SK-MEL-5 (cell line): ENCODE measurements at places on chromosomes 3 and 15. TPM values are rescaled to one million over a fixed set of nuclear protein-coding genes. Genes with fewer than 3 reads are reported as not detected.

- DNase-seq = peak; percentile 86
Observed at GRCh38 chr3:98602078-98602678, 8.8 kb upstream of the CPOX start.

GRCh38 chr15:38253351-38253781, 730 bp downstream of the SPRED1 start:
- DNase-seq = peak; percentile 49

DNA sequence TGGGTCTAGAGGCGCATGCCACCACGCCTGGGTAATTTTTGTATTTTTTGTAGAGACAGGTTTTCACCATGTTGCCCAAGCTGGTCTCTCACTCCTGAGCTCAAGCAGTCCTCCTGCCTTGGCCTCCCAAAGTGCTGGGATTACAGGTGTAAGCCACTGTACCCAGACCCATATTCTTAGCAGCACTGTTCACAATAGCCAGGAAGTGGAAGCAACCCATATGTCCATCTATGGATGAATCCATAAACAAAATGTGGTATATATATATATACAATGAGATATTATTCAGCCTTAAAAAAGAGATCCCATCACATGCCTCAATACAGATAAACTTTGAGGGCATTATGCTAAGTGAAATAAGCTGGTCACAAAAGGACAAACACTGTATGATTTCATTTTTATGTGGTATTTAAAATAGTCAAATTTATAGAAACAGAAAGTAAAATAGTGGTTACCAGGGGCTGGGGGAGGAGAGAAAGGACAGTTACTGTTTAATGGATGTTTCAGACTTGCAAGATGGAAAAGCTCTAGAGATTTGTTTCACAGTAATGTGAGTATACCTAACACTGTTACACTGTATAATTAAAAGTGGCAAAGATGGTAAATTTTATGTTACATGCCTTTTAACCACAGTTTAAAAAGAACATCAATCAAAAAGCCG, 35.7 kb upstream of the GRAMD1C start:
- DNase-seq = no peak

GRCh38 chr3:146139586-146140110, 21.3 kb downstream of the PLOD2 start:
- DNase-seq = no peak

- DNase-seq = no peak
Observed at GRCh38 chr15:28103831-28104230, 4.7 kb upstream of the OCA2 start.

- DNase-seq = no peak
Observed at GRCh38 chr3:188978421-188979171, 193.2 kb upstream of the TPRG1 start.

DNA sequence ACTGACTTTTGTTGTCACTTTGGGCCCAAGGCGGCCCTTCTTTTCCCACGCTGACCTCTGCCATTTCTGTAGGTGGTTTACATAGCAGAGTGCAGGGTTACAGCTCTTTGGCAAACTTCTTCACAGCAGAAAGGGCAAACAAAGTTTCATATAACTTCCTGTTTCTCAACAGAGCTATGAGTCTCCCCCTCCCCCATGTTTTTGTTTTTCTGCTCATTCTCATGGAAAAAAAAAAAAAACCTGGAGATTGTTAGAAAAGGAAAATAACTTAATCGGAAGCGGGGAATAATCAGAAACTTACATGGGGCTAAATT, 342.0 kb upstream of the NR2F2 start:
- DNase-seq = no peak

- DNase-seq = no peak
Observed at GRCh38 chr15:78002996-78003395, 74.5 kb downstream of the TBC1D2B start.

- no peak for DNase-seq
Observed at GRCh38 chr3:134334231-134334900, 39.9 kb downstream of the AMOTL2 start.

- no peak for DNase-seq
Observed at GRCh38 chr15:99955532-99955931, 222.3 kb upstream of the LYSMD4 start.

GRCh38 chr3:65568497-65568896, 470.2 kb downstream of the MAGI1 start:
- DNase-seq = no peak

DNA sequence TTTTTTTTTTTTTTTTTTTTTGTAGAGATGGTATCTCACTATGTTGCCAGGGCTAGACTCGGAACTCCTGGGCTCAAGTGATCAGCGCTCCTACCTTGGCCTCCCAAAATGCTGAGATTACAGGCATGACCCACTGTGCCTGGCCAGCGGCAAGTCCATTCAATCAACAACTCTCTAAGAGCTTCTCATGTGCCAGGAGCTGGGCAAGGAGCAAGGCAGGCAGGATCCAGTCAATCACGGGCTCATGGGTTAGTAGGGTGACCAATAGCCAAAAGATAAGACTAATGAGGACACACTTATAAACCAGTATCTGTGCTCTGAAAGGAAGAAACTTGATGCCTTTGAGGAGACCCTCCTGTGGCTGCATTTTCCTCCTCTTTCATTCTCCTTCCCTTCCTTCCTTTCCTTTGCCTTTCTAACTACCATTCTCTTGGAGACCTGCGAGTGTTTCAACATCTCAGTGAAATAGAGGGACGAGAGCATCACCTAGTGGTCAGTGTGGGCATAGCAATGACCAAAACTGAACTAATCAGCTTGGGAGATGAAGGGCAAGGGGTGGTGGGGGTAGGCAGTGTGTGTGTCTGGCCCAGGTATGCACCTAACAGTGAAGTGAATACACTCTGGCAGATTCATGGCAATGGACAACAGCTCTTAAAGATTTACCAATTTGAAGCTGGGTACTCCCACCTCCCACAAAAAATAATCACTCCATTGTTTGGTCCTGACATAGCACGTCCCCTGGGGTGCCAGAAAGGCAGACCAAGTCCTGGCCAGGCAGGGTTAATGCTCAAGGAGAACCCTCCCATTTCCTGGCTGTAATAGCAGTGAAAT, 6.3 kb downstream of the RPP25 start:
- peak; percentile 88 for DNase-seq

DNA sequence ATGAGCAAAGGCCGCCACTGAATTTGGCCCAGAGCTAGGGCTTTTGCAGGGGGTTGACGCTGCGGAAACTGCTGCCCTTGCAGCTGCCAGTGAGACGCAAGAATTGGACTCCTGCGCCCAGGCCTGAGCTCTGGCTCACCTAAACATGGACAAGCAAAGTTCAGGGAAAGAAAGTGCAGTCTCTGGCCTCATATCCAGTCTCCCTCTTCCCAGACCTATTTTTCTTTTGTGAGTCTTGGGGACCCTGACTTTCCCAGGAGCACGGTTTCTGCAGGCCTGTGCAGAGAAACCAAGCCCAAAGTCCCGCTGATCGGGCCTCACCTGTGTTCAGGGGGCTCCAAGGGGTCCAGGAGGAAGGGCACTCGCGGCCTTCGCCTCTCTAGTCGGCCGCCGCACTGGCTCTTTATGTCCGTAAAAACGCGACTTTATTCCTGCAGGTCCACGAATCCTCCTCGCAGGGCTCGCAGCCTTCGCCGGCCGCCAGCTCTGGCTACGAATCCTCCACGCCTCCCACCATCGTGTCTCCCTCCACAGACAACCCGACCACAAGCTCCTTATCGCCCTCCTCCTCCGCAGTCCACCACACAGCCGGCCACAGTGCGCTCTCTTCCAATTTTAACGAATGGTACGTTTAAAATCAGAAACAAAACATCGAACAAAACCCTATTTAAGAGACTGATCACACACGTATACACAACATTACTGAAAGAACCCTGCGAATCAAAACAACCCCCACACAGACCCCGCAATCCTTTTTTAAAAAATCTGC, 3.9 kb downstream of the ZIC1 start:
- DNase-seq = no peak

The CAMP gene
- 1.1 TPM in 1 of 2 replicates, not detected in the other for total RNA-seq

- DNase-seq = no peak
Observed at GRCh38 chr15:57599296-57599810, 7.6 kb downstream of the MYZAP start.

GRCh38 chr3:97646932-97647331, 117.6 kb upstream of the ARL6 start:
- no peak for DNase-seq

GRCh38 chr3:127228866-127229265, 35.9 kb downstream of the PRR23E start:
- DNase-seq = no peak

- no peak for DNase-seq
Observed at GRCh38 chr15:81000144-81000623, 539 bp upstream of the TLNRD1 start.

The ALDH1A3 gene
- 0.34 and 1.4 TPM in 2 replicates for total RNA-seq

The UBA3 gene
- 58.8 and 63.8 TPM in 2 replicates for total RNA-seq

DNA sequence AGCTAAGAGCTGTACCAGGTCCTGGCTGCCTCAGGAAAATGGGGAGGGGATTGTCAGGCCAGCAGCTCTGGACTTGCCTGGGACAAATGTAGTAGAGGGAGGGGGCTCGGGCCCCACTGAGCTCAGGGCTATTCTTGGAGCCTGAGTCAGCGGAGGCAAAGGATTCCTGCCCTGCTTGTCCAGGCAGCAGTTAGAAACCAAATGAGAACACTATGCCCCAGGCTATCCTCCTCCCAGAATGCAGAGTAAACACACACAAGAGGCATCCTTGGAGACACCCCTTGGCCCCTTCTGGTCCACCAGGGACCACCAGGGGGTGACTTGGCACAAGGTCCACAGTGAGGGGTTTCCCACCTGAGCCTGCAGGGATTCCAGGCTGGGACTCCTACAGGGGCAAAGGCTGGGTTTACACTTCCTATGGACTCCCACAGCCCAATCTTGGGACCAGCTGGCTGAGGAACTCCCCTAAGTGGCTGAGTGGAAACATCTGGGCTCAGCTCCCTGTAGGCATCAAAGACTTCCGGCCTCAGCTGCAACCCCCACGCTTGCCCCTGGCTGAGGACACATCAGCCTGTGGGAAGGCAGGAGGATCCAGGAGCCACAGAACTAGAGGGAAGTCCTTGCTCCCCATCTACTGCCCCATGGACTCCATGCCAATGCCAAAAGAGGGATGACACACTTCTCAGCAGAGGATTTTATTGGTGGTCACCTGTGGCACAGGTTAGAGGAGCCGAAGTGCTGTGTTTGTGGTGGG, 3.4 kb upstream of the COL7A1 start:
- no peak for DNase-seq

DNA sequence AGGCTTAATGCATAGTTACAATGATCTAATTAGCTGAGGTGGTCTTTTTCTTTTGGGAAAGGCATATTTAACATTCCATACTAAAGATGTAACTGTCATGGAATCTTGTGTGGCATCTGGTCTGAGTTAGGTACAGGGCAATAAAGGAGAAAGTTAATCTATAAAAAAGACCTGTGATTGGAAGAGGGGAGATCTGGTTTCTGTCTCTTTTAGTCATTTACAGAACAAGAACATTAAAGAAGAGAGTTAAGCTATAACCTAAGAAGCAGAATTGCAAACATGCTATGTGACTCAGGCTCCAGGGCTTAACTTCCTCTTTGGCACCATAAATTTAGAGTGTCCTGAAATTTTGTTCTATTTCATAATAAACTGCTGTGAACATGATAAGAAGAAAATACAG, 47.2 kb upstream of the MME start:
- DNase-seq = no peak

The GALK2 gene
- 60.9 and 62.4 TPM in 2 replicates for total RNA-seq

- DNase-seq = no peak
Observed at GRCh38 chr15:90623854-90624253, 93.3 kb upstream of the BLM start.

- no peak for DNase-seq
Observed at GRCh38 chr3:73384091-73384906, 240.4 kb downstream of the PDZRN3 start.

- no peak for DNase-seq
Observed at GRCh38 chr15:31435912-31436628, 109.4 kb downstream of the KLF13 start.

The SLC27A2 gene
- total RNA-seq = 0.13 and 0.34 TPM in 2 replicates

The SLC6A1 gene
- not detected in 2 replicates for total RNA-seq

The RTP1 gene
- not detected in 2 replicates for total RNA-seq

DNA sequence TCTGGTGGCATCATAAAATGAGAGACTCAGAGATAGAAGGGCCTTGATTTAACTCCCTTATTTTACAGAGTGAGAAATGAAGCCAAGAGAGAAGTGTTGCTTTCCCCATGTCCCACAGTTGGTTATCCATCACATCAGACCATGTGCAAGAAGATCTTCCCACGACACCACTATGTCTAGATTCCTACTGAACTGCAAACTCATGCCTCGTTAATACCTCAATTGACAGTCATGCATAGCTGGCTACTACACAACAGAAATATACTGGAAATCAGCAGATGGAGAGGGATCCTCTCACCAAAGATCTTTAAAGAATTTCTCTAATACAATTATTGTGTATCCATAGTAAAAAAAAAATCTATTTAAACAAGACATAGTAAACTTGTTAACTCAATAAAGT, 33.3 kb downstream of the PEAK1 start:
- DNase-seq = no peak

The PIERCE2 gene
- 3.9 and 4.1 TPM in 2 replicates for total RNA-seq

- DNase-seq = no peak
Observed at GRCh38 chr15:90004671-90005070, 3.5 kb downstream of the ZNF710 start.

- no peak for DNase-seq
Observed at GRCh38 chr3:126982126-126982470, 817 bp upstream of the PLXNA1 start.

DNA sequence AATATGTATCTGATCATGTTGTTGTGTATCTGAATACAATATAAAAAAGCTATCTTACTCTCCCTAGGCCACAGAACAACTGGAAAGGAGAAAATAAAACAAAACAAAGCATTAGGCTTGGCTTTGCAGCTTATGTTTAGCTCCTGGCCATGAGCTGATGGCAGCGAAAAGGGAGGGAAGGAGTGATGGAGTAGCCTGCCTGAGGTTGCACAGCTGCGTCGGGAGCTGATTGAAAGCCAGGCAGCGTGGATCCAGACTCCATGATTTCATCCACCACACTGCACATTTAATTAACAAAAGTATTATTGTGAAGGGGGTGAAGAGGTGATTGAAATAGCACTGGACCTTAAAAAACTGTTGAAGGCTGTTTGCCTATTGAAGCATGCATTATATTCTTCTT, 212.2 kb downstream of the GABRG3 start:
- DNase-seq = no peak

- DNase-seq = no peak
Observed at GRCh38 chr15:100026041-100026440, 292.8 kb upstream of the LYSMD4 start.

The CHRD gene
- 2.8 and 2.9 TPM in 2 replicates for total RNA-seq

DNA sequence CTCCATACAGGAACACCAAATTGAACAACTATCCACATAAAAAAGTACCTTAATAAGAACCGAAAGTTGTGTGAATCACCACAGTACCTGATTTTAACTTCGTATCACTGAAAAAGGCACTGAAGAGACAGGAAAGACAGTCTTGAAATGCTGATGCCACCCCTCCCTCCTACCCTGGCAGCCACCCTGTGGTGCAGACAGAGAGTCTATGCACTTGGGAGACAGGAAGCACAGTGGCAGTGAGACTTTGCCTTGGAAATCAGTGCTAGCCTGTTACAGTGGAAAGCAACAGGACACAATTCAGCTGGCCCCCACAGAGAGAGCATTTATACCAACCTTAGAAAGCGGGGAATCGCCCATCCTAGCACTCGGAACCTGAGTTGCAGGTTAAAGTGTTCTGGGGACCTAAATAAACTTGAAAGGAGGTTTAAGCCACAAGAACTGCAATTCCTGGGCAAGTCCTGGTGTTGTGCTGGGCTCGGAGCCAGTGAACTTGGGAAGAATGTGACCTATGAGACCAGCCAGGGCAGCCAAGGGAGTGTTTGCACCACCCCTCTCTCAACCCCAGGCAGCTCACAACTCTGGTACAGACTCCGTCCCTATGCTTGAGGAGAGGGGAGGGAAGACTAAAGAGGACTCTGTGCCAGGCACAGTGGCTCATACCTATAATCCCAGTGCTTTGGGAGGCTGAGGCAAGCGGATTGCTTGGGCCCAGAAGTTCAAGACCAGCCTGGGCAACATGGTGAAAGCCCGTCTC, 240.1 kb downstream of the ISL2 start:
- no peak for DNase-seq

The SLC12A1 gene
- total RNA-seq = 0.11 and 0.16 TPM in 2 replicates
